ENCODE measurements at places on chromosomes 5 and 9.
A peak's percentile ranks its signal among the peaks of the same experiment; 100 is the strongest.

DNA sequence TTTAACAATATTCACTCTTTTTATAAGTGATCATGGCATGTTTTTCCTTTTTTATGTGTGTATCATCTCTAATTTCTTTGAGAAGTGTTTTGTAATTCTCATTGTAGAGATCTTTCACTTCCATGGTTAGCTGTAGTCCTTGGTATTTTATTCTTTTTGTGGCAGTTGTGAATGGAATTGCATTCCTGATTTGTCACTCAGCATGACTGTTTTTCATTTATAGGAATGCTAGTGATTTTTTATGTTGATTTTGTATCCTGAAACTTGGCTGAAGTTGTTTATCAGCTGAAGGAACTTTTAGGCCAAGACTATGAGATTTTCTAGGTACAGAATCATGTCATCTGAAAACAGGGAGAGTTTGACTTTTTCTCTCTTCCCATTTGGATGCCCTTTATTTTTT lies 13.1 kb upstream of the SPINK13 start:
- no peak for DNase-seq

GRCh38 chr5:43515678-43516048 lies 715 bp upstream of the C5orf34 start:
- DNase-seq = no peak

GRCh38 chr5:150815010-150815409 lies 31.3 kb upstream of the IRGM start:
- DNase-seq = no peak

DNA sequence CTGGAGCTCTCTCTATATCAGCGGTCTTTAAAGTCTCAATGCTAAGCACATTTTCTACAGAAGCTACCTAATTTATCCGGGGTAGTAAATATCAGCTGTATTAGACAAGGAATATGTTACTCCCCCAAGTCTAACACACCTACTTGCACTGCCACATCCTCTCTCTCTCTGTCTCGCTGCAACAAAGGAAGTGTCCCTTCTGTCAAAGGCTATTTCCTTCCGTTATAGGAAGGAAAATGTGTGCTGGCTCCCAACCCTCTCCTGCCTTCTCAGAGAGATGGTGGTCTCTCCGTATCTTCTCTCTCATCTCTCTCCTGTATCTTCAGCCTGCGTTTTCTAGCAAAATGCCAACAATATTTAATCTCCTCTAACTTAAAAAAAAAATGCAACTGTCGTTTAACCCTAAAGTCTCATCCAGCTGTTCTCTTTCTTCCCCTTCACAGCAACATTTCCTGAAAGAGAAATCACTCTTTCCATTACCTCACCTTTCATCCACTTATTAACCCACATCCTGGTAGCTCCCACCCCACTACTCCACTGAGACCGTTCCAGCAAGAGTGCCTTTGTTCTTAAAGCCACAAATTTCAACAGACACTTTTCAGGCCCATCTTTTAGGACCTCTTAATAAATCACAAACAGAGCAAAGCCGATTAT lies 2.3 kb downstream of the TTF1 start:
- DNase-seq = no peak

DNA sequence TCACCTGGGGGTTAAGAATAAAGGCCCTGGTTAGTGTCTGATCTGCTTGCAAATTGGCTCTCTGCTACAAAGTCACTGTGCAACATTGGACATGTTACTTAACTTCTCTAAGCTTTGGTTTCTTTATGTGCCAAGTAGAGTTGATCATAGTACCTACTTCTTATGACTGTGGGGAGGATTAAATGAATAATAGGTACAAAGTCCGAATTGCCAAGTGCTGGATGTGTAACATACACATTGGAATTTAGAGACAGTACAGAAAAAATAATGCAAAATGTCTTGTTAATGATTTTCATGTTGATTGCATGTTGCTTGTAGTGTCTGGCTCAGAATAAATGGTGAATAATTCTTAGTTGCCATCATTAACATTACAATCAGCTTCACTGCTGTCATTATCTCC lies 2.2 kb downstream of the DOCK8 start:
- no peak for DNase-seq

DNA sequence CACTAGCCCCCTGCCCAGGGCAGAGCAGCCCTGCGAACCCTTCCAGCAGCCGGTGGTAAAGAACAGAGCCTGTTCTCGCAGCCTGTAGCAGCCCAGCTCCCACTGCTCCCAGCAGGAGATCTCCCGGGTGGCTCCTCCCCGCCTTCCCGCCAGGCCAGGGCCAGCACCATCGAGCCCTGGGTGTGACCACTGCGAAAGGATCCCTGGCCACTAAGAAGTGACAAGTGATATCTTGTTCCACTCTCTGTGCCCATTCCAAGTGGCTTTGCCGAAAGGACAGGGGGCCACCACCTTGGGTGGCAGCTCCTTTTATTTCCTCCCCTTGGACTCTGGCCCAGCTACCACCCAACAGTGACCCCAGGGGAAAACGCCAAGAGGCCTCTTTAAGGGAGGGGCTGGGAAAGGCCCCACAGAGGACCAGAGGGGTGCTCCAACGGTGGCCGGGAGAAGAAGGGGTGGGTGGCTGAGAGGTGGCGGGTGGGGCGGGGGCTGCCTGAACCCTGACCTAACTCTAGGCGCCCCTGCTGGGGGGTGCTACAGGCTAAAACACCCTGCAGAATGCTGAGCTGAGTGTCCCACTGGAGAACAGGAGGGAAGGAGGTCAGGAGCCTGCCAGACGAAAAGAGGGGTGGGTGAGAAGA lies 1.6 kb downstream of the NACC2 start:
- DNase-seq = no peak

DNA sequence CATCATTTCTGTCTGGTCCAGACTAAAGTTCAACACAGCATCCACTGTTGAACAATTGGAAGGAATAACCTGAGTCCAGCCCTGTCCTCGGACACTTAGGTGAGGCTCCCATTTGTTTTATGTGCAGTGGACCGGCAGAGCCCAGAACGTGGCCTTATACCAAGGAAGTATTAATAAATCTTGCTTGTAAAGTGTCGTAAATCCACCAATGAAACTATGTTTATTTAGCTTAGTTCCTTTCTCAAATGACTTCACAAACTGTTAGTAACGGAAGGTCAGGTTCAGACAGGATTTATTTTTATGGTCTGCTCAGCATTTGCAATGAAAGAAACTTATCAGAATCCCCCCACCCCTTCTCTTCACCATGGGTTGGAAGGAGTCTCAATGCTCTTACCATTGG lies 149.5 kb downstream of the PCSK1 start:
- no peak for DNase-seq

DNA sequence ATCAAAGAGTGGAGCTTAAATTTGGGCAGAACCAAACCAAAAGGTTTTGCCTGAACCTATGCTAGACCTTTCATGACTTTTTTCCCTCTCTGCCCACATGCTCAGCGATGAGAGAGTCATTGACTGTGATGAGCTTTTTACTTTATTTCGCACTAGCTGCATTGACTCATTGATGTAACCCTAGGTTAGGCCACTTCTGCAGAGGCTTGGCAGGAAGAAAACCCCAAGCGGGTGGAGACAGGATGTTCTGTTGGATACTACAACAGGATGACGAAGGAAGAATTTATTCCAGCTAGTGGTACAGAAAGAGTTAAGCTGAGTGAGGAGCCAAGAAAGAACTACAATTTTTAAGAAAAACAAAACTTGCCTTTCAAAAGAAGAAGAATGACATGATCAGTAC lies 18.4 kb downstream of the AGXT2 start:
- no peak for DNase-seq

- DNase-seq = no peak
Observed at GRCh38 chr5:111122398-111122797, 30.2 kb downstream of the WDR36 start.

GRCh38 chr5:132483661-132484390 lies 6.7 kb downstream of the IRF1 start:
- DNase-seq = no peak

- no peak for DNase-seq
Observed at GRCh38 chr5:176553260-176554085, 4.3 kb downstream of the CDHR2 start.

- no peak for DNase-seq
Observed at GRCh38 chr5:93100976-93101375, 480.0 kb downstream of the NR2F1-AS1 start.

GRCh38 chr5:76114179-76114851 lies 31.1 kb downstream of the SV2C start:
- no peak for DNase-seq

GRCh38 chr5:137856201-137856600 lies 11.5 kb upstream of the MYOT start:
- DNase-seq = no peak

- no peak for DNase-seq
Observed at GRCh38 chr9:127124111-127124531, 1.7 kb upstream of the ANGPTL2 start.

- no peak for DNase-seq
Observed at GRCh38 chr5:178434851-178435250, 155.3 kb downstream of the COL23A1 start.

- peak; percentile 61 for DNase-seq
Observed at GRCh38 chr9:26746357-26747072, 146.1 kb downstream of the CAAP1 start.

- DNase-seq = no peak
Observed at GRCh38 chr9:77841739-77842386, 189.7 kb downstream of the GNAQ start.

- no peak for DNase-seq
Observed at GRCh38 chr5:137360607-137361006, 138.5 kb downstream of the SPOCK1 start.

- no peak for DNase-seq
Observed at GRCh38 chr5:32042551-32042961, 131.6 kb downstream of the GOLPH3 start.

- no peak for DNase-seq
Observed at GRCh38 chr5:65722575-65723403, 784 bp downstream of the NLN start.

DNA sequence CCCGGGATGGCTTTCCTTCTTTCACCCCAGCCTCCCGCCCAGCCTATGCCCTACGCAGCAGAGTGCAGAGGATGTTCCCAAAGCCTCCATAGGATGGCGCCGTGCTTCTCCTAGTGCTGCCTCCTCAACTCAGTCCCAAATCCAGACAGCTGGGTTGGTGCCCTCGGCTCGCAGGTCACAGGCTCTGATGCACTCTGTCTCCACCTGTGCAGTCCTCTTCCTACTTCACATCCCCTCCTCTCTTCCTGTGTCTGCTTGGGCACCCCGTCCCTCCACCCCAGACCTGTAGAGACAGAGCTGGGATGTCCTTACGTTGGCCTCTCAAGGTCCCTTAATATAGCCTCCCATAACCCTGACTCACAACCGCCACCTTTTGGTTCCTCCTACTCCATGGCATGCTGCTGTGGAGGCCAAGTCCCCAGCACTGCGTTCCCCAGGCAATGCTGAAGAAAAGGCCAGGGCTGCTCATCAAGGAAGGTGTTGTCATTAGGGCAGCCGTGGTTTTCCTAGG lies 314.4 kb downstream of the GADD45G start:
- no peak for DNase-seq

DNA sequence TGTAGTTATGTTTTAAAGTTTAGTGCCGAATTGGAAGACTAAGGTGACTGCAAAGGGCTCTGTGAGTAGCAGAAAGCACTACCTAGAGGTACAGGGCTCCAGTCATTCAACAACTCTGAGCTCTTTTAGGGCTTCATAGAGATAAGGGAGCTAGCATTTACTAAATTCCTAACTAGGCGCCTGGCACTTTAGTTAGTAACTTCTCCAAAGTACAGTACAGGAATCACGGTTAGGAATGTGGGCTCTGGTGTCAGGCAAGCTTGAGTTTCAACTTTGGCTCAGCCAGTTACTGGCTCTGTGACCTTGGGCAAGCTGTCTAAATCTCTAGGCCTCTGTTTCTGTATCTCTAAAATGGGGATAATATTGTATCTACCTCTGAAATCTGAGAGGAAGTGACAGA lies 115.3 kb downstream of the SLIT3 start:
- DNase-seq = no peak

GRCh38 chr5:38692346-38692745 lies 135.9 kb upstream of the LIFR start:
- DNase-seq = no peak

GRCh38 chr9:7788772-7789171 lies 10.8 kb downstream of the DMAC1 start:
- no peak for DNase-seq

DNA sequence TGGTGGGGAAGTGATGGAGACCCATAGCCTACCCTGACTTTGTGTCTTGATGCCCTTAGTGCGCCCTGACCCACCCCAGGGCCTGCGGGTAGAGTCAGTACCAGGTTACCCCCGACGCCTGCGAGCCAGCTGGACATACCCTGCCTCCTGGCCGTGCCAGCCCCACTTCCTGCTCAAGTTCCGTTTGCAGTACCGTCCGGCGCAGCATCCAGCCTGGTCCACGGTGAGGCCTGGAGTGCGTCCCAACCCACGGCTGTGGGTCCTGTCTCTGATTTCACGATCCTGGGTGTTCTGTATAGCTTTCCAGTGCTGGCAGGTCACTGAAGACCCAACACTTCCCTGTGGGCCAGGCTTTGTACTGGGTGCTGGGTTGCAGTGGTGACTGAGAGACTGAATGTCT lies 4.0 kb downstream of the CCL27 start:
- DNase-seq = no peak

DNA sequence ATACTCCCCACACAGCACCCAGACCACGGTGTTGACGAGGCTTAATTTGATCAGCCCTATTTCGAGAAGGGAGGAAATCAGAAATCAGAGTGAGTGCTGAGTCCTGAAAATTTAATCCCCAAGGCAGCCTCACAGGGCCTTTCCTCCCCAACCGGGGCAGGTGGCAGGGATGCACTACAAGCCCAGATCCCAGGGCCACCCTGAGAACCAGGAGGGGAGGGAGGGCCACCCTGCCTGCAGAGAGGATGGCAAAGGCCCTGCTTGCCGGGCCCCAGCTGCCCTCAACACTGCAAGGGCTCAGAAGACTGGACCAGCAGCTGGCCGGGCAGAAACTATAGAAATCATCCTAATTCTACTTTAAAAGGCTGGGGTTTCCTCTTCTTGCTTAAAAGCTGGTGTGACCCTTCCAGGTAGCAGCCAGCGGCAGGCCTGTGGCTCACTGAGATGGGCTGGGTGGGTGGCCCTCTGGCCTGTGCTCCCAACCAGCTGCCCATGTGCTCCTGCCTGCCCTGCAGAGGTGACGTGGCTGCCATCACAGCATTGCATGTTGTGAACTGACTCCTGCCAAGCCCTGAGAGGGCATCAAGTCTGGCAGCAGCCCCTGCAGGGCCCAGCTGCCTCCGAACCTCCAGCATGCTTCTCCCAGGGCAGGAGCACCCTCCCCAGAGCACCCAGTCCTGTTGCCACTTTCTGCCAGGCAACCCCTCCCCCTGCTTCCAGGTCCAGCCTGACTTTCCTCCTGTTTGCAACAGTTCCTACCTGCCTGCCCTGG lies 122.8 kb downstream of the ADAMTS2 start:
- no peak for DNase-seq

DNA sequence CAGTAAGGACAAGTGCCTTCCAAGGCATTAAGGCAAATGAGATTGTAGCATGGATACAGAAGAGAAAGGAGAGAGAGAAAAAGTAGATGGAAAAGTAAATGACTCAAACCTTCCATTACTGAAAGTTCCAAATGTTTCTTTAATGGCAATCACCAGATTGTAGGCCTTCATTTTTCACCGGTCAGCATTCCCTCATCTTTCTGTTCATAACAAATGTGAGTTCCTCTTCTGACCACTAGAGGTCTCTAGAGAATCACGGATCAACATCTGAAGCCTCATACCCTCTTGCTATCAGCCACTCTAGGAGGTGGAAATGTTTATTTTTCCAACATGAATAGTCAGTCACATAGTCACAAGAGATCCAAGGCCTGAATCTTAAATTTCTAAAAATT lies 73.6 kb upstream of the RPS23 start:
- no peak for DNase-seq

GRCh38 chr5:6623228-6623627 lies 9.6 kb downstream of the NSUN2 start:
- no peak for DNase-seq
